ENCODE measurements at places on chromosomes 3 and 15. TPM values are rescaled to one million over a fixed set of nuclear protein-coding genes. Genes with fewer than 3 reads are reported as not detected.

Gene FANCD2
- polyA plus RNA-seq, result 17.9 TPM

DNA sequence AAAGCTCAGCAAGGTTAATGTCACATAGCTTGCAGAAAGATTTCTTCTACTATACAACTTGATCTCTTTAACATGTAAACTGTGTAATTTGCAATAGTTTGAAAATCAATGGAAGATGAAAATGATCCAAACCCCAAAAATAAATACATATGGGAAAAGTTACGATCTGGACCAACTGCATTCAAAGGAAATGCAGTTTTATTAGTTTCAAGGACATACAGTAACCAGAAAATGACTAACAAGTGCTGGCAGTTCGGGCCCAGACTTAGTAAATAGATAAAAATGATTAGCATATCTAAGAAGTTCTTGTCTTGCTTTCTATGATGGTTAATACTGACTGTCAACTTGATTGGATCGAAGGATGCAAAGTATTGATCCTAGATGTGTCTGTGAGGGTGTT is 37.3 kb upstream of the LEKR1 start:
- no peak for DNase-seq

DNA sequence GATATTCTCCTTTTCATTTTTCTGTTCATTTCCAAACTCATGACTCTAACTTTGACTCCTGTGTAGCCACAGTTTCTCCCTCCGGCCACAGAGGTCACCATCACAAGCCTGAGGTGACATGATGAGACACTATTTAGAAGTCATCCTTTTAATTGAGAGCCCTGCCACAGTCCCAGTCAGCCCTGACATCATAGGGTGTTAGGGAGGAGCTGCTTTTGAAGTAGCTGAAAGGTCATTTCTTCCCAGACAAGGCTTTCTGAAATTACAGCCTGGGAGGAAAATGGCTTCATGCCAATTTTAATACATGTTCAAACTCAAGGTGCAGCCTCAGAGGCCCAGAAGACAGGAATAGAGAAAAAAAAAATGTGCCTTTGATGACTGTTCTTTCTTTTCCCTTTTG is 532.8 kb upstream of the TGFBR2 start:
- DNase-seq, result no peak

DNA sequence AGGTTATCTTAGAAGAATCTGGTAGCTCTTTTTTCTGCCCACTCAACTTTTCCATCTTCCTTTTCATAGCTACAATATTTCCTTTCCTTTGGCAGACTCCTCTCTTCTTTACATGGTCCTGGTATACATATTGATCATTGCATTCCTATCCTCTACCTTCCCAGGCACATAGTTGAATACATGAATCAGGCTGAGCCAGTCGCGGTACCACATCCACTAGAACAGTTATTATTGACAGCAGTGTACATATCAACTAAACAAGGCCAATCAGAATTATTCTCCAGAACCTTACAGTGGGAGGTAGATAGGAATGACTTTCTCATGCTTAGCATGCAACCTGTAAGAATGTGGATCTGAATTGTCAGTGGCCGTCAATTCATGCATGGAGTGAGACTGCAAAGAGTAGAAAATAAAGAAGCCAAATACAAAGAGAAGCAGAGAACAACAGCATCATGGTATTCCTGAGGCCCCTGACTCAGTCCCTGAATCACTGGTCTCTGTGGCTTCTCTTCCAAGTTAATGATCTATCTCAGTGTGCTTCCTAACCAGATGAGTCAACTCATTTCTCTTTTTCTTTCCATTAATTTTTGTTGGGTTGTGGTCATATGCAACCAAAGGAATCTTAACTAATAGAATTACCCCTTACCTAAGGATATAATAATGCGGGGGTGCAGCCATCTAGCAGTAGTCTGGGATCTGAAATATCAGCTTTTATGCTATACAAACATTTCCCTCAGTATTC is 60.9 kb upstream of the DCBLD2 start:
- no peak for DNase-seq

Gene ITIH3
- polyA plus RNA-seq, result 7.8 TPM

DNA sequence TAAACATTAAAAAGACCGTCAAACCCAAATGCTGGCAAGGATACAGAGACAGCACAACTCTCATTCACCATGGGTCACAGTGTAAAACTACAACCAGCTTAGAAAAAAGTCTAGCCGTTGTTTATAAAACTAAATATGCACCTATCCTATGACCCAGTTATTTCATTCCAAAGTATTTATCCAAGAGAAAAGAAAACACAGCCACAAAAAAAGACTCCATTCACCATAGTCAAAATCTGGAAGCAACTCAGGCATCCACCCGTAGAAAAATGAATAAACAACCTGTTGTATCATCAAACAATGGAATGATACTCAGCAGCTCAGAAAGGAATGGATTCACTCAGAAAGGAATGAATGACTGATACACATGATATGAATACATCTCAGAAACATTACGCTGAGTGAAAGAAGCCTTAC is 28.6 kb downstream of the PLD1 start:
- no peak for DNase-seq

- peak; percentile 9 for DNase-seq
These were observed 43.1 kb upstream of the WDR5B start for GRCh38 chr3:122458992-122459391.

GRCh38 chr3:143775459-143775858 is 72.8 kb downstream of the SLC9A9 start:
- no peak for DNase-seq

GRCh38 chr3:188788621-188789081 is 383.1 kb upstream of the TPRG1 start:
- DNase-seq, result no peak

GRCh38 chr3:152617609-152618008 is 217.3 kb upstream of the P2RY1 start:
- no peak for DNase-seq

DNA sequence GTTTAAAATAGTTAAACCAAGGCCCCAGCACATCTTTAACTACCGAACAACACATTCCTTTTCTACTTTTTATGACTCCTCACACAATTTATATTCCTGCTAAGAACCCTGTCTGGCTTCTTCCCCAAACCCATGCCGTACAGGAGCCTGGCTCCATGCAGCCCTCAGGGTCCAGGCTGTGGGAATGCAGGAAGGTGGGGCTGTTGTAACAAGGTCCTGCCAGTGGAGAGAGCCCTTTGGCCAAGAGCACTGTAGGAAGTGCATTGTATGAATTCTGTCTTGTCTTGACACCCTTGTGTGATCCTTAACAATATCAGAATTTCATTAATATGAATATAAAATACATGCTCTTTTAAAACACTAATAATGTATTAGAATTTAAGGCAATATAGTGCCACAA is 563.8 kb downstream of the TBL1XR1 start:
- no peak for DNase-seq

Gene SCN11A
- 2.2 TPM for polyA plus RNA-seq

Gene RHCG
- 3.9 TPM for polyA plus RNA-seq

Gene CACNA2D3
- polyA plus RNA-seq, result 1.2 TPM

GRCh38 chr3:170301405-170301804 is 56.1 kb upstream of the SKIL start:
- DNase-seq, result no peak

- DNase-seq, result no peak
These were observed 200.7 kb upstream of the TTC14 start for GRCh38 chr3:180401226-180401625.

- DNase-seq, result no peak
These were observed 36.6 kb downstream of the AMOTL2 start for GRCh38 chr3:134337511-134338200.

GRCh38 chr3:45211466-45212094 is 14.5 kb downstream of the TMEM158 start:
- DNase-seq, result no peak

DNA sequence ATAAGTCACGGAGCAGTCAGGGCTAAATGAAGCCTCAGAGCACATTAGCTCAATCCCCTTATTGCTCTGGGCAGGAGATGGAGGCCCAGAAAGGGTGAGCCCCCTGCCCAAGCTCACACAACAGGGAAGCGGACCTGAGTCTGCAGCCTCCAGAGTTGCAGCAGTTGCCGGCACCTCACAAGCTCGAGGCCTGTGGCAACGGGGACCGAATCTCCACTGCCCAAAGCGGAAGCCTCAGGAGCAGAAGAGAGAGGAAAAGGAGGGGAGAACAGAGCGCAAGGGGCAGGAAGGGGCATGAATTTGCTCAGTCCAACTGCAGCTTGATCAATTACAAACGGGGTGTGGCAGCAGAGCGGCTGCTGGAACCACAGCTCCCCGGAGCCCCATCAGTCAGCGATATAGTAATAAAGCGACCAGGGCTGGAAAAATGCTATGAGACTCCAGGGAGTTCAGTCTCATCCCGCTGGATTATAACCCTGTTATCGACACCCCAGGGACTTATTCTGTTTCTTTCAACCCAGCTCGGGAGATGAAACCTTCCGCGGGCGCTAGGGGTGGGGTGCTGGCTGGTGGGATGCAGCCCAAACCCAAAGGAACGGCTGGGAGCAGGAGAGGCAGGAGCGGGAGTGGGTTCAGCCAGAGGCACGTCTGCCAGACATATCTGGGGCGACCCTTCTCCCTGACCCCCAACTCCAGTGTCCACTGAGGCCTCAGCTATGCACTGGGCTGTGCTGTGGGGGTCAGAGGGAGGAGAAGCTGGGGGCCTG is 219.7 kb upstream of the LINGO1 start:
- no peak for DNase-seq

DNA sequence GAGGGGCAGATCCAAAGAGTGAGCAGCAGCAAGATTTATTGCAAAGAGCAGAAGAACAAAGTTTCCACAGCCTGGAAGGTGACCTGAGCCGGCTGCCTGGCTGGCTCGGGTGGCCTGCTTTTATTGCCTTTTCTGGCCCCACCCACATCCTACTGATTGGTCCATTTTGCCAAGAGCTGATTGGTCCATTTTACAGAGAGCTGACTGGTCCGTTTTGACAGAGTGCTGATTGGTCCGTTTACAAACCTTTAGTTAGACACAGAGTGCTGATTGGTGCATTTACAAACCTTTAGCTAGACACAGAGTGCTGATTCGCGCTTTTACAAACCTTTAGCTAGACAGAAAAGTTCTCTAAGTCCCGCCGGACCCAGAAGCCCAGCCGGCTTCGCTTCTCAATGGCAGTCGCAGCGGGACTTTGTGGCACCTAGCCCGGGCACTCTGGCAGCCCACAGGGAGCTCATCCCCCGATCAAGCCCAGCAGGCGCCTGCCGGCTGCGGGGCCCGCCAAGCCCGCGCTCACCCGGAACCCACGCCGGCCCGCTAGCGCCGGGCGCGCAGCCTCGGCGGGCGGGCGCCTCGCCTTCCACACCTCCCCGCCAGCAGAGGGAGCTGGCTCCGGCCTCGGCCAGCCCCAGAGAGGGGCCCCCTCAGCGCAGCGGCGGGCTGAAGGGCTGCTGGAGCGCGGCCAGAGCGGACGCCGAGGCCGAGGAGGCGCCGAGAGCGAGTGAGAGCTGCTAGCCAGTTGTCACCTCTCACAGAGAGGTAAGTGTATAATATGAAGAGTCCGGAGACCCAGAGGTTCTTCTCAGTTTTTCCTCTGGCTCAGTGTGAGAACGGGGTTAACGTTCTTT is 339.2 kb downstream of the CHL1 start:
- no peak for DNase-seq

GRCh38 chr3:53311882-53312281 is 35.5 kb downstream of the DCP1A start:
- DNase-seq, result no peak

DNA sequence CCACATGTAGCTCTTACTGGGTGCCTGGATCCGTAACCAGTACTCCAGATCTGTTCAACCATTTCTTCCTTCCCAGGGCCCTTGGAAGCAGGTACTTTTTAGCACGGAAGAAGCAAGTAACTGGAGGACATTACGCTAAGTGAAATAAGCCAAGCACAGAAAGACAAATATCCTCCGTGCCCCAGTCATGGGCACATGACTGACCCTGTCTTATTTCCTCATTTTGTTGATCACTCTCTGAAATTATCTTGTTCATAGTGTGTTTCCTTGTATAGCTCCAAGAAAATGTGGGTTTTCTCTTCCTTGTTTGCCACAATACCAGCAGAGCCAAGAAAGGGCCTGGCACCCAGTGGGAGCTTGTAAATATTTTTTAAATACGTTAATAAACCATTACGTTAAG is 32.2 kb upstream of the MTMR14 start:
- DNase-seq, result no peak

DNA sequence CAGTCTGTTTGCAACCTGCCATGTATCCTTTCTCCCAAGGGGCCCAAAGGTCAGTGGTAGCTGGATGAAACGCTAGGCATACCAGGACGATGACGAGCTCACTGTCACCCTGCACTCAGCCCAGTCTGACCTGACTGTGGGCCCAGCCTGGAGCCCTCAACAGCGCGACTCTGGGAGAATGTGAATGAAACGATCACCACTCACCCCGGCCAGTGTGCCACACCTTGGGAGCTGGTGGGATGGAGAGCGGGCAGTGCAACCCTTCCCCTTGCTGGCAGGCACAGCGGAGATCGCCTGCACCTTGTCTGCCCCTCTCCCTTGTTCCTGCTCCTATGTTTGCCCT is 27.2 kb downstream of the SRPRB start:
- no peak for DNase-seq

Gene ITPR1
- polyA plus RNA-seq, result 43.9 TPM

DNA sequence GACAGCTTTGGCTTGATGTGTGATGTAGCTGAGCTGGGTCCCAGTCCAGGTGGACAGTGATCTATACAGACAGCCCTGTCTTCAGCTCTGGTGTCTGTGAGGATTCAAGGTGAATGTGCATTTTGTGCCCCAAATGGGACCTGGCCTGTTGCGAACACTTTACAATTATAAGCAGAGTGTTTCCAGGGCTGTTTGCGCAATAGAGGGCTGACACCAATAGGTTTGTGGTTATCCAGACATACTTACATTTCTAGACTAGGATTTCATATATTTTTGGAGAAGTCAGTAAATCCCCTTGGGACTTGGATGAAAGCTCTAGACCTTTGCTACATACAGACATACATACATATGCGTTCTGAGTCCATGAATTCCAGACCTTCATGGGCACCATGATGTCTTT is 4.2 kb upstream of the TATDN2 start:
- no peak for DNase-seq

- DNase-seq, result no peak
These were observed 60.7 kb downstream of the CAPN7 start for GRCh38 chr3:15266510-15267376.

DNA sequence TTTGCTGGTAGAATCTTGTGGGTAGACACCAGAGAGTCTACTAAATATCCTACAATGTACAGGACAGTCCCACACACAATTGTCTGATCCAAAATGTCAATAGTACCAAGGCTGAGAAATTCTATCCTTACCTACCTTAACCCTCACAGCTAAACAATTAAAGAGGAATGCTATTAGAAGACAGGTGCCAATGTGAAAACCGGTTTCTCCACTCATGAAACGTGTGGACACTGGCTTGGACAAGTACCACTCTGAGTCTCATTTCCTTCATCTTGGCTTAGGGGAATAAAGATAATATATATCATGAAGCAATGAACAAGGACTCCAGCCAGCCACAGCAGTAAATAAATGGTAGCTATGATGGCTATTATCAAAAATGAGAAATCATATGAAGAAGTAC is 90.2 kb downstream of the RFTN1 start:
- no peak for DNase-seq

DNA sequence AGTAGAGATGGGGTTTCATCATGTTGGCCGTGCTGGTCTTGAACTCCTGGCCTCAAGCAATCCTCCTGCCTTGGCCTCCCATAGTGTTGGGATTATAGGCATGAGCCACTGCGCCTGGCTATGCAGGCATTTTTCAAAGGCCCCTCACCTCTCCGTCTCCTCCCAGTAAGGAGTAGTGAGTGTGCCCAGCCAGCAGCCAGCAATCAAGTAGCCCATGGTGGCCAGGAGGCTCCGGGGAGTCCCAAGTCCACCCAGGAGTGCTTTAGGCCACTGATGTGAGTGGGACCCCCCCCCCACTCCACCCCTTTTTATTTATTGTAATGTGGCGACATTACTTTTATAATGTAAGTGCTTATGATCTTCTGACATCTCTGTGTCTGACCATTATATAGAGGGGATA is 8.1 kb downstream of the ISG20 start:
- no peak for DNase-seq

Gene KIF23
- polyA plus RNA-seq, result 34.9 TPM

Gene NSMCE3
- 9.2 TPM for polyA plus RNA-seq

Measured in left renal cortex interstitium (tissue), 4 donors.